Hematopoietic multipotent progenitor cell treated with erythropoietin and hydrocortisone succinate and interleukin-3 and kit ligand, for 8 days (in vitro differentiated cells): ENCODE measurements at places on chromosomes 16 and 17.

GRCh38 chr16:90016339-90016950, 2.8 kb downstream of the DBNDD1 start:
- no peak for DNase-seq

- no peak for DNase-seq
Measured at GRCh38 chr17:40034426-40035161, 19.4 kb downstream of the CSF3 start.

DNA sequence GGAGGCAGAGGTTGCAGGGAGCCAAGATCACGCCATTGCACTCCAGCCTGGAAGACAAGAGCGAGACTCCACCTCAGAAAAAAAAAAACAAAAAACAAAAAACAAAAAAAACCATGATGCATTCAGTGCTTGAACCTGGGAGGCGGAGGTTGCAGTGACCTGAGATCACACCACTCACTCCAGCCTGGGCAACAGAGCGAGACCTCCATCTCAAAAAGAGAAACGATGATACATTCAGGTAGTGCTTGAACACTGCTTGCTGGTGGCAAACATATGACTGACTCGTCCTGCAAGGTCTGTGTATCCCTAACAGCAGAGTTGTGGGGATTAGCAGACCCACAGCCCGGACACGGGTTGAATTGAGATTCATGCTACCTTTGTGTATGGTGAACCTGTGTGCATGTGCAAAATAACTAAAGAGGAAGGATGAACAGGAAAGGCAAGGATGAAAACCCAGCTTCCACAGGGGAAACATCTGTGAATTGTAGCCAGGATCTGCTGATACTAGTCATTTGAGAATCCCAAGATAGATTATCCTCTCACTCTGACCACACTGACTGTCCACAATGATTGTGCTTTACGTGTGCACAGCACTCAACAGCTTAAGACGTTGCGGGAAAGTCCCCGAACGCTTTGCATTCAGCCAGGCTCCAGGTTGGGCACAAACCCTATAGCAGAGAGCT, 52.4 kb upstream of the MRPS23 start:
- no peak for DNase-seq

DNA sequence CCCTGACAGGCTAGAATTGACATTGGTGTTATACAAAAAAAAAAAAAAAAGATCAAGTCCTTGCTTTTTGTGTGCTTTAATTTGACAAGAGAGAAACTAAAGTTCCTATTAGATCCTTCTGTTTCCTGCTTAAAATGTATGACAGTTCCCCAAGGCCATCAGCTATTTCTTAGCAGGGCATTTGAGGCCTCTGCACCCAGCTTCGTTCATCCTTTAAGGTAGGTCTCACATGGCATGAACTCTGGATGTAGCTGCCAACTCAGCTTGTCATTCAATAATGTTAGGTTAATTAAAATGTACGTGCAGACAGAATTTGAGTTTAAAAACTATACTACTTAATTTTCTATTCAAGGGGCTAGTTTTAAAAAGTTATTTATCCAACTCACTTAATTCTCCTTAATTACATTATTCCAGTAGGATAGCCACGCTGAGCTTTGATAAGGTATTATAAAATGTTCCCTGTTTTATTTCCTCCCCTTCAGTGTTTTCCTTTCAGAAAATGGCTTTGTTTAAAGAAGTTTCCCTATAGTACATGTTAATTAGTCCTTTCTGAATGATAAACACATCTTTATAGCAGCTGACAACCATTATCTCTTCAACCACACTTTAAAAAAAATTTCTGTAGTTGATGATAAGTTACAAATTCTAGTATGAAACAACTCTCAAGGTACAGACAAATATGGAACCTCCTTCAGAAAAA, 1.2 kb upstream of the RFFL start:
- DNase-seq: peak; percentile 93

- DNase-seq: no peak
Measured at GRCh38 chr17:44024853-44025252, 10.1 kb upstream of the TMEM101 start.

- no peak for DNase-seq
Measured at GRCh38 chr17:76078860-76079534, at the start of gene ZACN. Gene ZACN (plus strand): TSS chr17:76079182. CDS start chr17:76079265, 83 bp downstream.

GRCh38 chr17:47884905-47885730, 10.9 kb upstream of the SP2 start:
- DNase-seq: no peak

GRCh38 chr16:85333337-85333736, 221.1 kb upstream of the CIBAR2 start:
- DNase-seq: no peak

DNA sequence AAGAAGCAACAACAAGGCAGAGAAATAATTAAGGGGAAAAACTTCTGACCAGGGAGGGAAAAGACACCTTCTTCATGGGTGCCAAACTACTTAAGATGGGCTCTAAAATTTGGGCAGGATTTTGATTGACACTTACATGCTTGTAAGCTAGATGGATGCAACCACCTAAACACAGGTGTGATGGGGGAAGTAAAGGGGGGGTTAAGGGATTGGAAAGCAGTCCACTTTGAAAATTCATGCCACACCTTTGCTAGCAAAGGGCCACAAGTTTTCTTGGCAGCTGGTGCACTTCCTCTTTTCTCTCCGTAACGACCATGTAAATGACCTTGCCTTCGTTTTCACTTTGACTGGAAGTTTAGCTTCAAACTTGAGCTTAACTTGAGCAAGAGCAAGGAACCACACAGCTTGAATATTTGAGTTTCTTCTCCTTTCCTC, 14.3 kb upstream of the PRKAR1A start:
- DNase-seq: peak; percentile 71

DNA sequence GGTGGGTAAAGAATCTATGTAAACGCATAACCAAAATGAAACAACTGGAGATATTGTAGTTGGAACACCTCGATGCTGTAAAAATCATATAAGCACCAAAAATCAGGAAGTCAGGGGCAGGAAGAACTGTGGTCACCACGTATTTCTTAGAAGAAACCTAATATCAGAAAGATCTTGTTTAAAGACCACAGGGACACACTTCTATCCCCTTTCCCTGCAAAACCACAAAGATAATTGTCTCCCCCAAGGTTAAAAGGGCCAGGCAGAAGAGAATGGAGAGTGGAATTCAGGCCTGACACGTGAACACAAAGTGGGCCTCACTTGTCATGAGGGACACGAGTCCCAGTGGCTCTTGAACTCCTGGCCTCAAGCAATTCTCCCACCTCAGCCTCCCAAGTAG, 68.1 kb downstream of the GSG1L start:
- DNase-seq: peak; percentile 41

DNA sequence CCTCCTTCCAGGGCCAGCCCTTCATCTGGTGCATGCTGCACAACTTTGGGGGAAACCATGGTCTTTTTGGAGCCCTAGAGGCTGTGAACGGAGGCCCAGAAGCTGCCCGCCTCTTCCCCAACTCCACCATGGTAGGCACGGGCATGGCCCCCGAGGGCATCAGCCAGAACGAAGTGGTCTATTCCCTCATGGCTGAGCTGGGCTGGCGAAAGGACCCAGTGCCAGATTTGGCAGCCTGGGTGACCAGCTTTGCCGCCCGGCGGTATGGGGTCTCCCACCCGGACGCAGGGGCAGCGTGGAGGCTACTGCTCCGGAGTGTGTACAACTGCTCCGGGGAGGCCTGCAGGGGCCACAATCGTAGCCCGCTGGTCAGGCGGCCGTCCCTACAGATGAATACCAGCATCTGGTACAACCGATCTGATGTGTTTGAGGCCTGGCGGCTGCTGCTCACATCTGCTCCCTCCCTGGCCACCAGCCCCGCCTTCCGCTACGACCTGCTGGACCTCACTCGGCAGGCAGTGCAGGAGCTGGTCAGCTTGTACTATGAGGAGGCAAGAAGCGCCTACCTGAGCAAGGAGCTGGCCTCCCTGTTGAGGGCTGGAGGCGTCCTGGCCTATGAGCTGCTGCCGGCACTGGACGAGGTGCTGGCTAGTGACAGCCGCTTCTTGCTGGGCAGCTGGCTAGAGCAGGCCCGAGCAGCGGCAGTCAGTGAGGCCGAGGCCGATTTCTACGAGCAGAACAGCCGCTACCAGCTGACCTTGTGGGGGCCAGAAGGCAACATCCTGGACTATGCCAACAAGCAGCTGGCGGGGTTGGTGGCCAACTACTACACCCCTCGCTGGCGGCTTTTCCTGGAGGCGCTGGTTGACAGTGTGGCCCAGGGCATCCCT, 7.4 kb downstream of the NAGLU start:
- DNase-seq: no peak

DNA sequence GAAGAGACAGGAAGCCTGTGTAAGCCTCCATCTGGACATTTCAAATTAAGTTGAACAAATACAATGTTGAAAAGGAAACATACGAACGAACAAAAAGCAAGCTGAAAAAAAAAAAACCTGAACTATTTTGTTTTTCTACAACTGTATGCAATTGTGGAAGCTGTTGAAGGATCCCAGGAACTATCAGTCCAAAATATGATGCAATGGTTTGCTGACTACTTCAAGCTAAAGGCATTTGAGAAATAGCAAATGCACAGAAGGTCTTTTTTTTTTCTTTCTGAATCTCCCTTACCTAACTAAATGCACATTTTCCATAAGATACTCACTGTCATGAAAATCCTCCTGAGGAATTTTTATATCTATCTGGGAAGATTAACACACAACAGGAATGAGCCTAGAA, 40.2 kb downstream of the MAF start:
- DNase-seq: no peak

DNA sequence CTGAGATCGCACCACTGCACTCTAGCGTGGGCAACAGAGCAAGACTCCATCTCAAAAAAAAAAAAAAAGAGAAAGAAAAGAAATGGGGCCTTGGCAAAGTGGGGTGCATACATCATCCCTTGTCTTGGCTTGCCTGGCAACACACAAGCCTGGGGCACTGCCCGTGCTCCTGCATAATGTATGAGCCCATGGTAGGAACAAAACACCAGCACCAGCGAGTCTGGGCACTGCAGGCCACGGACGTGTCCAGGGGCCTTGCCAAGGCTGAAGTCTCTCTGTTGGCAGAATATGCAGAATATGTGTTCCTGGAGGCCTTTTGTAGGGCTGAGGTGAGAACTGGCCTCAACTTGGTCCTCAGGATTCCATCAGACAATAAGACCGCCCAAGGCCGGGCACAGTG, 15.7 kb upstream of the ALDOA start:
- no peak for DNase-seq

DNA sequence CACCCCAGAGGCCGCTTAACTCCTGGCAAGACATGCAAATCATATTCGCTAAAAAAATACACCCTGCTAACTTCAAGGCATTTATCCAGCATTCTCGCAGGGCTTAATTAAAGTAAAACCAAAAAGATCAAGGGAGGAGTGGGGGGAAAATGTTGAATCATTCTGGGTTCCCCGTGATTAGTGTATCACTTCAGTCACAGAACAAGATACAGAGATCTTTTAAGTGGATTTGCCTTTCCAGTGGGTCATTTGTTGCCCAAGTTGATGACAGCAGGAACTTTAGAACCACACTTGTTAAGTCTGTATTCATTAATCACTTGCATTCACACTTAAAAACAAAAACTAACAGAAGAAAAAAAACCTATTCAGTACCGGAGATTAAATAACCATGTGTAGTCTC, 17.3 kb downstream of the CRYBA1 start:
- DNase-seq: no peak

GRCh38 chr17:37527249-37527851, 37.7 kb downstream of the DUSP14 start:
- peak; percentile 67 for DNase-seq

DNA sequence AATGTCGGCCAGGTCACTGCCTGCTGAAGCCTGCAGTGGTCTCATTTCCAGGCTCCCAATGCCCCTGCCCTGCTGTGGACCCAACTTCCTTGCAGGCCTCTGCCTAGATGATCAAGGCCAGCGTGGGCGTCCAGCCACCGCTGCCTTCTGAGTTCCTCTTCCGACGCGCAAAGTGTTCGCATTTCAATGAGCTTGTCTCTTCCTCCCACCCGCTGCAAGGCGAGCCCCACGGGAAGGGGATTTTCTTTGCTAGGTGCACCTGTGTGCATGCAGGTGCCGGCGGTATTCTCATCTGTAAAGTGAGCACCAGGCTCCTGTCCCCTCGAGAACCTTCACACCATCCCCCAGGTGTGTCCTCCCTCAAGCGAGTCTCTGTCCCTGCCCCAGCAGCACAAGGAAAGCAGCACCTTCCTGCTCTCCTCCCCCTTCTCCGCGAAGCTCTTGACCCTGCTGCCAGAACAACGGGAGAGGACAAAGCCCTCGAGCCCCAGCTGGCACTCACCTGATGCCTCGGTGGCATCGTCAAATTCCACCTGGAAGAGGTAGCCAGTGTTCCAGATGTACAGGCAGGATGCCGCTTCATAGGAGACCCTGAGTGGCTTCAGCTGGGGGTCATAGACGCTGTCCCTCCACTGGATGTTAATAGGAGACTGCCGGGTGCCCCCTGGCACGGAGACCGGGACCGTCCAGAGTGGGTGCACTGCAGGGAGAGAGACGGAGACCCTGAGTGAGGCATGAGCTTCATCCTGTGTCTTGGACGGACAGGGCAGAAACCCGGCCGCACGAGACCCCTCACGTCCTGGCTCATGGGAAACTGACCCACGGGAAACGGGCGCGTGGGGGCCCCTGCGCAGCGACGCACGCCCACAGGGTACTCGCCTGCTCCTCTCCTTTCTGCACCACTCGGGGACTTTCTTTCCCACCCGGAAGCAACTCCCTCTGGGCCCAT, 9.8 kb downstream of the CA5A start:
- DNase-seq: no peak

GRCh38 chr16:47815655-47816054, 340.1 kb downstream of the ABCC12 start:
- no peak for DNase-seq

- DNase-seq: peak; percentile 39
Measured at GRCh38 chr16:21598701-21599121, 666 bp upstream of the METTL9 start.

DNA sequence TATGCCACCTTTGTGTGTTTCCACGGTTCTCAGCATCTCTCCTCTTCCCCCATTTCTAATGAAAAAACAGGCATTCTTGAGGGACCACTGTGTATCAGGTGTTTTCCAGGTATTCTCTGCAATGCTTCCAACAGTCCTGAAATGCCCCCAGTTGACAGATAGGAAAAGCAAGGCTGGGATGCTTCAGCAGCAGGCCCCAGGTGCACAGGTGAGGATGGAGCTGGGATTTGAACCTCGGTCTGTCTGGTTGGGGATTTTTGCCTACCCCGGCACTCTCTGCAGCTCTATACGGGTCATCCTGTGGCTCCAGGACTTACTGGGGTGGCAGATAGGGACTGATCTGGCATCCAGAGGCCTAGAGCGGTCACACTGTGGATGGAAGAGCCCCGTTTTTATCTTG, 180.5 kb upstream of the GSE1 start:
- DNase-seq: no peak

- peak; percentile 80 for DNase-seq
Measured at GRCh38 chr17:48429638-48430586, at the start of gene SKAP1. Gene SKAP1 (minus strand): TSS chr17:48430214.

GRCh38 chr16:75402159-75402820, 31.0 kb downstream of the CFDP1 start:
- peak; percentile 25 for DNase-seq

- no peak for DNase-seq
Measured at GRCh38 chr17:32461498-32461852, 17.2 kb downstream of the PSMD11 start.
